ENCODE measurements at places on chromosomes 13 and 19.

GRCh38 chr13:113369189-113369588 is 5.3 kb upstream of the GRTP1 start:
- DNase-seq: no peak

DNA sequence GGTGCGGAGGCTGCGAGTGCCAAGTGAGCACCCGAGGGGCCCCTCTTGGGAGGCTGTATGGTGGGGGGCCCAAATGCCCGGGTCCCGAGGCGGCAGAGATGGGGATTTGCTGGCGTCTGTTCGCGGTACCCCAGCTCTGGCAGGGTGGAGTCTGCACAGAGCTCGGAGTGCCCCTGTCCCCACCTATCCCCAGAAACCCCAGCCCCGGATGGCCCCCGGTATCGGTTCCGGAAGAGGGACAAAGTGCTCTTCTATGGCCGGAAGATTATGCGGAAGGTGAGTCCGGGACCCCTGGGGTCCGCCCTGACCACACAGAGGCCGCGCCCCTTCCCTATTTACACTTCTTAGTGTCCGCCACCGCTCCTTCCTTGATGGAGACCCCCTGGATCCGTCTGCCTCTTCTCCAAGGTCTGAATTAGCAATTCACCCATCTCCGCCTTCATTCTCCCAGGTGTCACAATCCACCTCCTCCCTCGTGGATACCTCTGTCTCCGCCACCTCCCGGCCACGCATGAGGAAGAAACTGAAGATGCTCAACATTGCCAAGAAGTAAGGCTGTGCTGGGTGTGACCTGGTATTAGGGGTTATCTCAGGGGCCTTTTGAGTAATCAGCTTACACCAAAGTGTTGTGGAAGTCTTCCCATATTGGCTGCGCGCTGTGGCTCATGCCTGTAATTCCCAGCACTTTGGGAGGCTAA is 630 bp downstream of the PNPLA6 start:
- peak; percentile 77 for DNase-seq

GRCh38 chr13:35797991-35798390 is 321.5 kb upstream of the MAB21L1 start:
- no peak for DNase-seq

- DNase-seq: no peak
Measured at GRCh38 chr19:306151-306900, 15.1 kb upstream of the PLPP2 start.

DNA sequence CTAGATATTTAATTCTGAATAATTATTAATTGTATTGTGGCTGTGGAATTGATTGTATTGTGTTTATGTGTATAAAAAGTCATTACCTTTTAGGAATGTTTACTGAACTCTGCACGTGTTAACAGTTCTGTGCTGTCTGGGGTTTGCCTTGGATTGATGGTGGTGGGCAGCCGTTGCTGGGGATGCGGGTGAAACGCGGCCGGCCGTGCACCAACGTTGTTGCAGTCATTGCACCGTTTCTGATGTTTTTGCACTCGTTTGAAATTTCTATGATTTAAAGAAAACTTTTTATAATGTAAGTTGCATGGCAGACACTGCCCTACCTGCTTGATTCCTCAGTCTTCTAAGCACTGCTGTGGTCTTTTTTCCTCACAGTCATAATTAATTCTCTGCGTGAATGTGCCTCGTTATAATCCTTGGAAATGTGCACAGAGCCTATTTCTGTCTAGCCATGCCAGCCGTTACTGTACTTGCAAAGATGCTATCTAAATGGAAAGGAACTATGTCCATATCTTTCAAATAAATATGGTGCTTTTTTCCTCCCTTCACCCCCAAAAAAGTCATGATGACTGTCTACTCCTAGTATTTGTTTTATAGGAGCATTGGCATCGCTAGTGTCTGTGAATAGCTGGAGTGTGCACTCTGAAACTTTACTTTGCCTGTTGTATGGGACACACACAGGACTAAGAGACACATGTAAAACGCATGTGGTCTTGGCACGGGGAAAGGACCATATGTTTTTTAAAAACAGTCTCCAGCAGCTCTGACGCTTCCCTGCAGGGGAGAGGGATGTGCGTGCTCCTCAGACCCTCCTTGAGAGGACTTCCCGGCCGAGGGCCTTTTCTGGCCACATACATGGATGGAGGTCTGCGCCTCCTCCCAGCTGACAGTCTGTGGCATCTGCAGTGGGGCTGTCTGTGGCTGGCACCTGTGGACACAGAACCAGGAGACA is 40.7 kb upstream of the MCF2L start:
- no peak for DNase-seq

GRCh38 chr13:42495751-42496150 is 78.2 kb upstream of the TNFSF11 start:
- DNase-seq: no peak
